ENCODE measurements at places on chromosomes 6 and 20. TPM values are rescaled to one million over a fixed set of nuclear protein-coding genes. Genes with fewer than 3 reads are reported as not detected.
A peak's percentile ranks its signal among the peaks of the same experiment; 100 is the strongest.

FGD2 gene
- total RNA-seq = 3.5 TPM

DNA sequence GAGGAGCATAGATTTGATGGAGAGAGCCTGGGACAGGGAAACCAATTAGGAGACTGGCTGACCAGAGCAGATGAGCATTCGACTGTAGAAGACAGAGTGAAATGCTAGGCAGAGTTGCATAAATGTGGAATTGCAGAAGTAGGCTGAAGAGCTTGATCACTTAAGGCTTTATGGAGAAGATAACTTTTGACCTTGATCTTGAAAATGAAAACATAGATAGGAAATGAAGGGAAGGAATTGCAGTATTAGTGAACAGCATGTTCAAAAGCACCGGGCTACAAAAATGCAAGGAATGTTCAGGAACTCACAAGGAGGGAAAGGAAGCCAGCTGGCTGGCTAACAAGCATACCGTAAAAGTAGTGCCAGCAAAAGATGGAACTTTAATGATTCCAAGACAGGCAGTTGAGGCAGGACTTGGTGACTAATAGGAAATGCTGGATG is 20.5 kb upstream of the LTV1 start:
- H3K36me3 ChIP-seq = peaks cover 58% of the 10 kb centered on the region
- no peak overlapping the region for H3K27ac ChIP-seq
- no peaks in the 10 kb centered on the region for H3K27me3 ChIP-seq
- no peak overlapping the region for H3K4me3 ChIP-seq
- no peaks in the 10 kb centered on the region for H3K4me1 ChIP-seq
- no peak for DNase-seq

- no peaks in the 10 kb centered on the region for H3K36me3 ChIP-seq
- DNase-seq = no peak
These were observed 111.3 kb upstream of the PRSS16 start for GRCh38 chr6:27136077-27136644.

DNA sequence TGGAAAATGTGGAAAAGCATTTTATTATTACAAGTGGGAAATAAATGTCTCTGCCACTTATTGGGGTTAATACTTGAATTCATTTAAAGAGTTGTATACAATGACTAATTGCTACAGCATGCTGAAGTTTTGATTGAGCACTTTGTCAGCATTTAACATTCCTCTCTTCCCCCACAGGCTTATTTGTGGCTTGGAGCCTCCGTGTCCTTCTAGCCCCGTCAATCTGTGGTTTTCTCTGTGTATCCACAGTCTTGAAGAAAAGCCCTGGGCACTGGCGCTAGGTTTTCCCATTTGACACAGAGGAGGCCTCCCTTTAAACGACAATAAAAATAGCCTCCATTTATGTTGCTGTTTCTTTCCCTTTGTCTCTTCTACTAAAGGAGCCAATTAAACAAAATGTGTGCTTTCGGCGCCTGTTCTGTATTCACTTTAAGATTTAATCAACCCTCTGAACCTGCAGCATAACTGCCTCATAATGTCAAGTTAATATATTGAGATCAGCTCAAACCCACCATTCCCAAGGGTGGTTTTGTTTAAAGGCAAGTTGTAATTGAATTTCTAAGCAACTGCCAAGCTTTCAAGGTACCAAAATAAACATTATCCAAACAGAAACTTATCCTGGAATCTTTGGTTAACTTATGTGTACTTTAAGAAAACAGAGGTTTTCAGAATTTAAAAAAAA is 326.6 kb upstream of the RNF24 start:
- H3K4me3 ChIP-seq = no peak overlapping the region
- no peak overlapping the region for H3K27ac ChIP-seq
- no peak for DNase-seq
- H3K27me3 ChIP-seq = no peaks in the 10 kb centered on the region
- no peaks in the 10 kb centered on the region for H3K36me3 ChIP-seq

- H3K27ac ChIP-seq = no peak overlapping the region
- no peaks in the 10 kb centered on the region for H3K27me3 ChIP-seq
- no peaks in the 10 kb centered on the region for H3K4me1 ChIP-seq
These were observed 48.2 kb upstream of the RALY start for GRCh38 chr20:33945391-33946081.

- DNase-seq = peak; percentile 89
- peak overlapping the region; percentile 68 for H3K27ac ChIP-seq
- H3K36me3 ChIP-seq = no peaks in the 10 kb centered on the region
- no peaks in the 10 kb centered on the region for H3K27me3 ChIP-seq
- H3K4me1 ChIP-seq = no peaks in the 10 kb centered on the region
These were observed 7.8 kb downstream of the ADTRP start for GRCh38 chr6:11770546-11771466.

DNA sequence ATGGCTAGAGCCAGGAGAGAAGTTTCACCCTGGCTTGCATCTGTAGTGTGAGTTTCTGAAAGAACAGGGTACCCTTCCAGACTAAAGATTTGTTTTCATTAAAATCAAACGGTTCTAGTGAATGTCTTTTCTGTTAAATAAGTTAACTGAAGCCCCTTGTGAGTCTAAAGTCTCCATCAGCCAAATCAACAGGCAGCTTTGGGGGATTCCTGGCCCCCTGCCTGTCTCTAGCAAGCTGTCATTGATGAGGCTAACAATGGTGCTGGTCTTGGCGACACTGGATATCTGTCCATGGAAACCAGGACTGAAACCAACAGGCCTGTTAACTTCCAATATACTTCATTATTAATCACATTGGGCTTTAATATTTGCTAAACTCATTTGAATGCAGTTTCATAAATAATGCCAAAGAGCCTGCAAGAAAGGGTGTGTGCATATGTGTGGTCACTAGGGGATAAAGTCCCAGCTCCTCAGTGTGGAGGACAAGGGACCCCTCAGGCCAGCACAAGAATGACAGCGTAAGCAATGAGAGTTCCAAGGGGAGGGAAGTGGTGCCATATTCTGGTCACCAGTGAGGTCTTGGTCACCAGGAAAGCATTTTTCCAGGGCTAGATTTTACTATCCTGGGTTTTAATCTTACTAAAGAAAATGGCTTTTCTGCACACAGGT is 9.1 kb upstream of the RNF182 start:
- H3K4me3 ChIP-seq = no peak overlapping the region
- H3K27ac ChIP-seq = no peak overlapping the region
- peaks cover 10% of the 10 kb centered on the region for H3K27me3 ChIP-seq
- H3K36me3 ChIP-seq = no peaks in the 10 kb centered on the region
- DNase-seq = no peak
- no peaks in the 10 kb centered on the region for H3K4me1 ChIP-seq

DNA sequence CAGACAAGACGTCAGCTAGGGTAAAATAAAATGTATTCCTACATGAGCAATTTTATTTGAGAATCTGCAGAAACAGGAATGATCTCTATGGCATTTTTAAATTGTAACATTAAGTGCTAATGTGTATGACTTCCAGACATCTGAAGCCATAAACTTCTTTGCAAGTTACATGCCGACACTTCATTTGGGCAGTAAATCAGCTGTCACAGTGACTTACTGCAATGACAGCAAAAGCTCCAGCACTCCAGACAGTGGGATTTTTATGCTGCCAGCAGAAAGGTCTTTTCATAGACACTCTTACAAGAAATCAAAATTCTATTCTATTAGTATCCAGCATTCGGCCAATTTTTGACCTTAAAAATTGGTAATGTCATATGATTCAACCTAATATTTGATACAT is 156.3 kb upstream of the SNX9 start:
- H3K27me3 ChIP-seq = no peaks in the 10 kb centered on the region
- H3K27ac ChIP-seq = no peak overlapping the region
- H3K36me3 ChIP-seq = no peaks in the 10 kb centered on the region
- H3K4me3 ChIP-seq = no peak overlapping the region
- DNase-seq = no peak

- no peak overlapping the region for H3K4me3 ChIP-seq
- no peak overlapping the region for H3K27ac ChIP-seq
- H3K27me3 ChIP-seq = no peaks in the 10 kb centered on the region
- no peak for DNase-seq
These were observed 189.8 kb upstream of the OPRM1 start for GRCh38 chr6:153849072-153849779.

DNA sequence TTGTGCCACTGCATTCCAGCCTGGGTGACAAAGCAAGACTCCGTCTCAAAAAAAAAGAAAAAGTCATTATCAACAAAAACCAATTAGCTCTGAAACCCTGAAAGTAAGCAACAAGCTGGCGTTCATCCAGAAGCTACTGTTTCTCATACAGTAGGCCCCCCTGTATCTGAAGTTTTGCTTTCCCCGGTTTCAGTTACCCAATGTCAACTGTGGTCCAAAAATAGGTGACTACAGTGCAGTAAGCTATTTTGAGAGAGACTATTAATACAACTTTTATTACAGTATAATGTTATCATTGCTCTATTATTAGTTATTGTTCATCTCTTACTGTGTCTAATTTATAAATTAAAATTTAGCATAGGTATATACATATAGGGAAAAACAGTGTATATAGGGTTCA is 135.1 kb downstream of the KIF16B start:
- H3K4me1 ChIP-seq = peaks cover 14% of the 10 kb centered on the region
- no peak overlapping the region for H3K4me3 ChIP-seq
- H3K36me3 ChIP-seq = no peaks in the 10 kb centered on the region
- no peaks in the 10 kb centered on the region for H3K27me3 ChIP-seq
- no peak for DNase-seq
- H3K27ac ChIP-seq = no peak overlapping the region

LY6G6C gene
- not detected for total RNA-seq

- no peaks in the 10 kb centered on the region for H3K27me3 ChIP-seq
- no peak for DNase-seq
- no peak overlapping the region for H3K4me3 ChIP-seq
- peaks cover 10% of the 10 kb centered on the region for H3K4me1 ChIP-seq
- no peak overlapping the region for H3K27ac ChIP-seq
These were observed 145.1 kb downstream of the SAMD5 start for GRCh38 chr6:147653631-147654030.

GRCh38 chr6:87220997-87221396 is 65.6 kb downstream of the ZNF292 start:
- H3K27me3 ChIP-seq = no peaks in the 10 kb centered on the region
- no peak overlapping the region for H3K4me3 ChIP-seq
- H3K36me3 ChIP-seq = peaks cover 92% of the 10 kb centered on the region
- no peaks in the 10 kb centered on the region for H3K4me1 ChIP-seq

DNA sequence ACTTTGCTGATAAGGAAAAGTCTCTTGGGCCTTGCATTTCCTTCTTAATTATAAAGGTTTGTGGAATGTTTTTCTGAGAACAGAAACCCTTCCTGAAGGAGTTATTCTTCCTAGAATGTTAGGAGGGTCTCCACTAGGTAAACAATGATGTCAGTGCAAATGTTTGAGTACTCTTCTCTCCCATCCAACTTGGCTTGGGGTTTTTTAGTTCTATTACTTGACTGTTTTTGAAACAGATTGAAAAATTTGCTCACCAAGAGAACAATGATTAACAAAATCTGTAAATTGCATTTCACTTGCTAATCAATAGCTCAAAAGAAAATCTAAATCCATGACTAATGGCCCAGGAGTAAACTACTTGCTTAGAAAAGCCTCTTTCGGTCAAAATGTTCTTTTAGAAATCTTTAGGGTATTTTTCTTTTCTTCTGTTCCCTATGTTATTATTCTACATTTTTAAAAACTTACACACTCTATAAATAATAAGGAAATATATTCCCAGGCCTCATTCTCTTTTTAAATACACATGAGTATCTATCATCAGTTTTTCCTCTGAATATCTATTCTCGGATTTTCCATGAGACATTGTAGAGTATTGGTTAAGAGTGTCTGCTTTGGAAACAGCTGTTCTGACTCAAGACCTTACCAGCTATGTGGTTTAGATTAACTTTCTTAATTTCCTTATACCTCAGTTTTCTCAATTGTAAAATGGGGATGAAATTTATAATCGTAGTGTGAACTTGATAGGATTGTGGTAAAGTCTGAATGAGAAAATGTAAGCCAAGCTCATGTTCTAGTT is 234.2 kb upstream of the CITED2 start:
- no peaks in the 10 kb centered on the region for H3K36me3 ChIP-seq
- no peak overlapping the region for H3K4me3 ChIP-seq
- DNase-seq = no peak

DNA sequence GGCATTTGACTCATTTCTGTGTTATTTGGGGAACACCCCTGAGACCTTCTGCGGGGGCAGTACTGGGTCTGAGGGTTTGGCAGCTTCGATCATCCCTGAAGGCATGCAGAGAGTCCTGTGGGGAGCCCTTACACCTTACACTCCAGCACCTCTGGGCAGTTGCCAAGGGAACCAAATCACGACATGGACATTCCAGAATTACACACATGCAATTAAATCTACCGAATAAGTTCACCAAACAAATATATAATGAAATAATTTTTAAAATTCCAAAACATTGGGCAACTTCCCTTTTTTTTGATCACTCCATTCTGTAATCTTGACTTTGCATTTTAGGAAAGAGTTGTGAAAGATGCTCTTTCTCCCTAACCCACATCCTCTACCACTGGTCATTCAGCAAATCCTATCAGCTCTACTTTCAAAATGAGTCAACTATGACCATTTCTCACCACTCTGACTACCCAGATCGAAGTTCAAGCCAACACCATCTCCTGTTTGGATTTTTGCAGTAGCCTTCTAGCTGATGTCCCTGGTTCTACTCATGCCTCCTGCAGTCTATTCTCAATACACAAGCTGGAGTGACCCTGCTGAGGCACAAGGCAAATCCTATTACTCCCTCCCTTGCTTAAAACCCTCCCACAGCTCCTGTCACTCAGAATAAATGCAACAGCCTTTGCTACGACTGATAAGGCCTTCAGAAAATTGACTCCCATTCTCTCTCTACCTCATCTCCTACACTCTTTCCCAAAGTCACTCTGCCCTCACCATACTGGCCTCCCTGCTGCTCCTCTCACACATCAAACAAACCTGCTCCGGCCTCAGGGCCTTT is 533.3 kb downstream of the HACE1 start:
- H3K36me3 ChIP-seq = no peaks in the 10 kb centered on the region
- H3K4me3 ChIP-seq = no peak overlapping the region
- no peak overlapping the region for H3K27ac ChIP-seq
- no peak for DNase-seq
- no peaks in the 10 kb centered on the region for H3K4me1 ChIP-seq

DNA sequence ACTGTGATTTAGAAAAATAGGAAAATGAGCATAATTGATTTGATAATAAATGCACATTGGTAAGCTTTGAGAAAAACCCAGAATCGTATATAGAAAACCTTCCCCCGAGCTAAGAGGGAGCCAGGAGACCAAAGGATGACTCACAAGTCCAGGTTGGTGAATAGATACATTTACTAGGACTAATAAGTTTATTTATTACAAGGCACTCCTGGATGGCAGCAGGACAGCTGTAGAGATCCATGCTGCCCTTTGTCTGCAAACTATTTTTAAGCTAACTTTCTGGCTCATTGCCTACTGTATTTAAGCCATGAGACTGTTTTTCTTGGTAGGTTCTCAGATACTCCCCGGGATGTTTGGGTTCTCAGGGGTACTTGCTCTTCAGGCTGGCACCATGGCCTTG is 13.4 kb downstream of the CASP8AP2 start:
- DNase-seq = no peak
- H3K27ac ChIP-seq = no peak overlapping the region
- H3K27me3 ChIP-seq = no peaks in the 10 kb centered on the region
- peaks cover 28% of the 10 kb centered on the region for H3K4me1 ChIP-seq
- peaks cover 30% of the 10 kb centered on the region for H3K36me3 ChIP-seq
- no peak overlapping the region for H3K4me3 ChIP-seq
